Activated CD4-positive, alpha-beta T cell treated with anti-CD3 and anti-CD28 coated beads, Interleukin-2, amount 50 U/mL, for 48 hours (primary cell): ENCODE measurements at places on chromosomes 16 and 17.
A peak's percentile ranks its signal among the peaks of the same experiment; 100 is the strongest.

DNA sequence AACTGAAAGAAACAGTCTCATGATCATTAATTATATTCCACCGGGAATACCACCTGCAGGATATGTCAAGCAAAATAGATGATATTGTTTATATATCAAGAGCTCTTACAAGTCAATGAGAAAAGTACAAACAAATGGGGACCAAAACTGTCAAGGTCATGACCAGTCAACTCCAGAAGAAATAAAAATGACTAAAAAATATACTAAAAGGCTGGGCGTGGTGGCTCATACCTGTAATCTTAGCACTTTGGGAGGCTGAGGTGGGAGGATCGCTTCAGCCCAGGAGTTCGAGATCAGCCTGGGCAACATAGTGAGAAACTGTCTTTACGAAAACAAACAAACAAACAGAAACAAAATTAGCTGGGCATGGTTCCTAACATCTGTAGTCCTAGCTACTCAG lies 49.8 kb upstream of the SCNN1B start:
- DNase-seq: peak; percentile 2

GRCh38 chr17:3197219-3197618 lies at the start of gene OR1A2:
Gene OR1A2 (plus strand): TSS chr17:3197519. CDS start chr17:3197519, 0 bp downstream.
- DNase-seq: no peak

DNA sequence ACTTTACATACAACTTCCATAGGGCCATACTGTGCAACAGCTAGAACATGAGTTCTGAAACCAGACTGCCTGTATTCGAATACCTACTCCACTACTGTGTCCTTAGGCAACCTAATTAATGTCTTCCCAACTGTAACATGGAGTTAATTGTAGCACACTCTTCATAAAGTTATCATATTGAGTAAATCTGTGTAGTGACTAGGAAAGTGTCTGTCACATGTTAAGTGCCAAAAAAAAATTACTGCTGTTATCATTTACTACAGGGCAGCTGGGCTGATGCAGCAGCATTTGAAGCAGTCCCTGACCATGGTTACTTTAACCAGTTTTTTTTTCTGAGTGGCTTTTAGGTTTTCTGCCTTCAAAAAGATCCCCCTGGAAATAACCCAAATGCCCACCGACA lies 10.9 kb upstream of the ZNF23 start:
- no peak for DNase-seq

GRCh38 chr17:19290066-19290705 lies 53.0 kb downstream of the EPN2 start:
- no peak for DNase-seq

DNA sequence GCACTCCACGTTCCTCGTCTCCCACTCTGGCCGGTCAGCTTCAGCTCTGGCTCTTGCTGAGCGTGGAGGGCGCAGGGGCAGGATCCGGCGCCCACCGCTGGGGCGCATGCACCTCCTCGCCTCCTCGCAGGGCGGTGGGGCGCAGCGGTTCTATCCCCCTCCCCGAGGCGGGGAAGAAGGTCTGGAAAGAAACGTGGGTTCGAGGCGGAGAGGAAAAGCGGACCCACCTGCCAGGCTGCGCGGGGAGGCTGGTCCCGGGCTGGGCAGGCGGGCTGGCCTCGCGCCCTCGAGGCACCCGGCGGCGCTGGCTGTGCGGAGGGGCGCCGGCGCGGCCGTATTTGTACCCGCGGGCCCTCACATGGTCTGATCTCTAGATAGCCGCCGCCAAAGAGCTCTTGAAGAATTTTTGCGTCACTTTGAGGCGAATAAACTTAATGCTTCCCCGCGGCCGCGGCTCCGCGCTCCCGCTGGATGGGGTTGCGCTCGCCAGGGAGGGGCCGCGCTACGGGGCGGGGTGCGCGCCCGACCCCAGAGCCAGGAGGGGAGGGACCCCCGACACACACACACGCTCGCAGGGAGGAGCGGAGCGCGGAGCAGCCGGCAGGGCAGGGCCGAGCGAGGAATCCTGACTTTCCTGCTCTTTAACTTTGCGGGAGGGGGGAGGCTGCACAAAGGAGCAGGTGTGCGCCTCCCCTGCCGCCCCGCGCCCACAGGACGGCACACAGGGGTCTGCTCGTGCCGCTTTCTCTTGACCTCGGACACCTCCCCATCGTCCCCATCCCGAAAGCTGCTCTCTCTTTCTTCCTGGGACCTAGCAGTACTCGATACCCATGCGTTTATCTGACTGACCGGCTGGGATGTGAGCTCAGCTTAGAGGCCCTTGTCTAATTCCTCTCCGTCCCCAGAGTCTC lies at the start of gene SLC6A4:
Gene SLC6A4, minus strand, starts transcription at position 312 of the 911 bp plus-strand sequence. CDS start 13,739 bp downstream, outside the sequence.
- DNase-seq: no peak

- DNase-seq: no peak
Measured at GRCh38 chr17:82865274-82865673, 25.5 kb upstream of the ZNF750 start.

GRCh38 chr16:47278306-47278970 lies 134.7 kb upstream of the NETO2 start:
- DNase-seq: no peak

- no peak for DNase-seq
Measured at GRCh38 chr16:54542805-54543505, 256.4 kb upstream of the IRX3 start.

- no peak for DNase-seq
Measured at GRCh38 chr17:29749045-29749825, 126.5 kb upstream of the CORO6 start.

- no peak for DNase-seq
Measured at GRCh38 chr16:84888450-84888849, 68.7 kb downstream of the CRISPLD2 start.

GRCh38 chr16:53743149-53743566 lies 39.2 kb downstream of the FTO start:
- peak; percentile 18 for DNase-seq

DNA sequence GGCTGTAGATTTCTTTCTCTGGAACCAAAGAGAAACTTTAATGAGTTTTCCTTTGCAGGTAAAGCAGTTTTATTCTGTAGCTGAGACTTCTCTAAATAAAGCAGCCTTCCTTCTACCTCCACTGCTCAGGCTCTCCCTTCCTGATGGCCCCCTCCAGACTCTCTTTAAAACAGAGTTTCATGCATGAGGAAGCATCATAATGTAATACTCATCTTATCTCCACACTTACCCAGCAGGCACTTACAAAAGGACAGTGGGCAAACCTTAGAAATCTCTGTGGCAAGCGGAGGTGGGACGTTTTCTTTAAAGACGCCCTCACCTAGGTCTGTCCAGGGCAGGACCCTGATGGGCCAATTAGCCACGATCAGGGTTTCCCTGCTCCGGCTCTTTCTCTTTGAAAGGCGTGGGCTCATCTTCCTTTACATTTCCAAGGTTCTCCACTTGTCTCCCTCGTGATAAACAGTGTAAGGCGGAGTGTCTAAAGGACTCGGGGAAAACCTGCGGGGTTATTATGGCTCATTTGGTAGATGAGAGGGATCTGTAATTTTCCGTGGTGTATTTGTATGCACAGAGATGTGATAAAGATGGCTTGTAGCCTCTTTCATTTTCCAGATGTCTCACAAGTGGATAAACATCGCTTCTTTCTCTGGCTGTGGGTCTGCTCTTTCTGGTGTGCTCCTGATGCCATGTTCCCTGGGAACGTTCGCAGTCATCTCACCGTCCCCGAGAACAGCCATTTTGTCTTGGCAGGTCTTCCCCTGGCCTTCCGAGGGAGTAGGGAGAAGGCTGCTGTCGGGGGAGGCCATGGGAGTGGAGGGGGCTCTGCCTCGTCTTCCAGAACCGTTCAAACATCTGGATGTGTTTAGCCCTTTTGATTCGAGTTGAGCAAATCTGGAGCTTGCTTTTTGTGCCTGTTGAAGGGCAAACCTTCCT lies 239.0 kb downstream of the CCDC182 start:
- no peak for DNase-seq
